ENCODE measurements at places on chromosomes 6 and 20.

GRCh38 chr6:34246563-34247391 is 2.0 kb downstream of the SMIM29 start:
- no peak for DNase-seq

DNA sequence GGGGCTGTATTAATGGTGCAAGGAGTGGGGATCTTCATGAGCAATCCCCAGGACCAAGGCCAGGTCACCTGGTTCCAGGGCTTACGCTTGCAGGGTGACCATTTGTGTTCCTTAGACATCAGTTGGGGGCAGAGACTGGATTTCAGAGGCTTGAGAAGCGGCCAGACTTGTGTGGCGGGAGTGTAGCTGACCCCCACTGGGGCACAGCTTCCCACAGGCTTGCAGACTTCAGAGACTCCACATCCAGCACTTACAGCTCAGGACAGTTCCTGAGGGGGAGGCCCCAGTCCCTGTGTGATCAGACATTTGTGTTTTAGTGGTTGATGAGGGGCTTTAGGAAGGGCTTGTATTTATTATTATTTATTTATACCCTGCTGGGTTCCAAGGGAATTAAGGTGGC is 15.3 kb downstream of the TJAP1 start:
- DNase-seq = no peak

- no peak for DNase-seq
Observed at GRCh38 chr6:104589940-104590339, 269.8 kb downstream of the HACE1 start.

DNA sequence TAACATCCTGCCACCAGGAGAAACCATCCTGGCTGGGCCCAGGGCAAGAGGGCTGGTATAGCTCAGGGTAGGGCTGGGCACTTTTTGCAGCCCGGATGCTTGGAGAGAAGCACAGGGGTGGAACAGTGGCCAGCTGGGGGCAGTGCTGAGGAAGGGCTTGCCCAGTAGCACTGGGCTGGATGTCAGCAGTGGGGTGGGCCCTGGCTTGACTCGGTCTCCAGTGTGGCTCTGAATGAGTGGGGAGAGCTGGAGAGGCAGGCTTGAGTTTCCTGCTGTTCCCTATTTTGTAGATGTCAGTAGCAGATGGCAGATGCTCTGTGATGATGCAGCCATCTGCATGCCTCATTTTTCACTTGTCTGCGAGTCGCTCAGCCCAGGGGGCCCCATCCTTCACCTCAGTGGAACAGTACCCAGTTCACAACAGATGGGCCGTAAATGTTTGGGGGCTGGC is 56.3 kb upstream of the TULP1 start:
- no peak for DNase-seq

Measured in NCI-H2029 (cell line).